Stimulated activated memory B cell treated with anti-CD40 and anti-IgM and Interleukin-4, amounts not matched to agents 10 μg/mL and 1 μg/mL and 100 μg/mL, for 72 hours (primary cell): ENCODE measurements at places on chromosomes 6 and 20.

- peak; percentile 76 for ATAC-seq
Observed at GRCh38 chr20:62156592-62157386, 13.2 kb downstream of the SS18L1 start.

DNA sequence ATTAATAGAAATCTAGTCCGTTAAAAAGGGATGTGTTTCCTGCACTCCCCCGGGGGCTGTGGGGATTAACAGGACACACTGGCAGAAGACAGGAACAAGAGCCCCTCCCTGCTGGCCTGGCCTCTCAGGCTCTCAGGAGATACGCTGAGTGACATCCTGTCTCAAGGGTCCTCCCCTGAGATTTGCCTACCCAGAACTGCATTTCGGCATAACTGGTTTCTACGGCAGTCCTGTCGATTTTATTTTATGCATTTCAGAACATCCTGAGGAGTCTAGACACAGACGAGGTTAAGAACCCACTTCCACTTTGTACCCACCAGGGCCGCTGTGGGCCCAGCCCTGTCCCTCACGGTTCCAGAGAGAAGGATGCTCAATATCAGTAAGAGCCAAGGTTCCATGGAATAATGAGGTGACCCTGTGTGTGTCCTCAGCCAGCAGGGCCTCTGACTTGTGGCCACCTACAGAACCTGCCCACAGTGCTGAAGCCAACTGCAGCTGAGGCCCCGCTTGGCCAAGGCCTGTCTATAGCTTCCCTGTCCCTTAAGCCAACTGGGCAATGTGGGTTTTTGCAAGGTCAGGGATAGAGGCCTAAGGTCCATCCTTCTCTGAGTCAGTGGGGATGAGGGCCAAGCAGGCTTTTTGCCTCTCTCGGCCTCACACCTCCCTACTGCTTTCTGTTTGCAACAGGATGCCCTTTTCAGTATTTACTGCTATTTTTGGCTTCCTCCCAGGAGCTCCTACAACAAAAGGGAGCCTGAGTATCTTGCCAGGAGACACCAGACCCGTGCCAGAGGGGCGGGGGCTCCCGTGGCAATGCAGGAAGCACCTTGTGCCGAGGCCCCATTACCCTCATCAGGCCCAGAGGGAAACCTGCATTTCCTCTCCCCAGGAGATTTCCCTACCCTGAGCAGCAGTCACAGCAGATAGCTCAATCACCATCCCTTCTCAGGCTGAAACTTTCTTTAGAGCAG, 14.7 kb downstream of the UQCC2 start:
- ATAC-seq: peak; percentile 79

GRCh38 chr6:85643537-85644278, 1.0 kb upstream of the SYNCRIP start:
- peak; percentile 56 for ATAC-seq

- no peak for ATAC-seq
Observed at GRCh38 chr6:15623276-15624116, 39.3 kb downstream of the DTNBP1 start.

DNA sequence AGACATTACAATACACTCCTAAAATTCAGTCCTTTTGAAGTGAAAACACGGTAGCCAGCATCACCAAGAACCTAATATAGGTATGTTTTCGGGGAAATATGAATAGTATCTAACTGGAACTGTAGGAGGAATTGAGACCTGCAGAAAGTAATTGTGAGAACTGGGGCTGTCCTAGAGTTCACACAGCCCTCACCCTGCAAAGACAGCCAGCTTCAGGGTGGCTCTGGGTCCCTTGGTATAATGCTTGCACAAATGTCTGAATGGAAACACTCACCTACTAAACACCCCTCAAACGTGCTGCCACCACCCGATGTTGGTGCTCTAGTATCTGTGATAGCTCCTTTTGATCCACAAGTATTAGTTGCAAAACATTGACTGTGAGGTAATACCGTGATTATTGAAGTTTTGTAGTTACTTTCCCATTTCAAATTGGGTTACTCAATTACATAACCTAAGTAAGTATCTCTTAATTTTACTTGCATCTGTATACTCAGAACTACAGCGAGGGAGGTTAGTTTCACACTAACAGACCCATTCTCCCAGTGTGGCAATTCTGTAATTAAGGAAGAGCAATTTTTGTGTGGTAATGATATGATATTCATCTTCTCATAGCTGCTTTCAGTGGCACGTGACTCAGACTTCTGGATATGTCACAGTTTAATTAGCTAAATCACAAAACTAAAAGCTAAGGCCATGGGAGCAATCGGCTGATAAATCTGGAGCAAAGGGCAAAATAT, 129.5 kb downstream of the INSM1 start:
- ATAC-seq: peak; percentile 64

DNA sequence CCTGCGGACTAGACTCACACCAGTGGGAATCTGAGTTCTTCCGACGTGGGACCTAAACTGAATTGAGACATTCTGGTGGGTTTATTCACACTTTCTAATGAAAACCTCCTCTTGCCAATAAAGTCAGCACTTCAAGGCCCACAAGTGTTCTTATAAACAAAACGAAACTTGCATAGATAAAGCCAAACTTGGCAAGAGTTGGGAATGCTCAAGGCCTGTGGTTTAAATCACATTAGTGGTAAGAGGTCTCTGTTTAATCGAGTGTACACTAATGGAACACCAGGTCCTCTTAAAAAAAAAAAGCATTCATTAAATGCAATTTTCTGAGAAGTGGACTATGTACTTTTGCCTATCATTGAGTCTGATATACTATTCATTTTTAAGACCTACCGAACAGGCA, 143.3 kb downstream of the SMOC2 start:
- ATAC-seq: no peak

DNA sequence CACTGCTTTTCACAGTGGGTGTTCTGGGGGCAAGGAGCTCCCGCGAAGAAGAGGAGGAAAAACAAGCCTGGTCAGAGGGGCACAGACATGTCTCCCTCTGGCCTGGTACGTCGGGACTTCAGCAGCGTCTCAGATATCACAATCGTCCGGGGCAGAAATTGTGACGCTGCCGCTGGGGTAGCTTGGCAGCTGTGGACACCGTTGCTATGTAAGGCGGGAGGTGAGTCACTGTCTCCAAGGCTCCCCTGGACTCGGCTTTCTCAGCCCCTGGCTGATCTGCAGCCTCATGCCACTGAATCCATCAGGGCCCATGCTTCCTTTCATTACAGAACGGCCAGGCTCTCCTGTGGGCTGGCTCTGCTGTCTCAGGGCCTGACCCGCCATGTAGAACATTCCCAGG, 98.7 kb downstream of the SULF2 start:
- ATAC-seq: no peak

- ATAC-seq: peak; percentile 86
Observed at GRCh38 chr6:13924949-13925881, at the start of gene RNF182. RNF182 (plus strand) TSS chr6:13924952; CDS start chr6:13977120, 52,168 bp downstream.

DNA sequence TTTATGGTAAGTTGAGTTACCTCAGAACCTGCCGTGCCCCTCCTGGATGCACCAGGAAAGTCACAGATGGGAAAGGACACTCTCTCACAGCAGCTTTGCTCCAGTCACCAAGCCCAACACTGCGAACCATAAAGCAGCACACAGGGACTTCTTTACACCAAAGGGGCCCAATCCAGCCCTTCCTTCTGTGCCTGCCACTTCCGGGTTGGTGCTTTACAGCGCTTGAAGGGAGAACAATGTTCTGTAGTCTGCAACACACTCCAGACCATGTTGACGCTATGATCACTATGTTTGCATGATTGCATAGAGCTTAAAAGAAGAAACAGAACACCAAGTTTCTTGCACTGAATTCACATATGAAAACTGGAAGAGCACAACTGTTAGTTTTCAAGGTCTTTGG, 57.1 kb downstream of the SERAC1 start:
- ATAC-seq: no peak

GRCh38 chr20:20010639-20011500, 6.3 kb upstream of the NAA20 start:
- ATAC-seq: no peak

DNA sequence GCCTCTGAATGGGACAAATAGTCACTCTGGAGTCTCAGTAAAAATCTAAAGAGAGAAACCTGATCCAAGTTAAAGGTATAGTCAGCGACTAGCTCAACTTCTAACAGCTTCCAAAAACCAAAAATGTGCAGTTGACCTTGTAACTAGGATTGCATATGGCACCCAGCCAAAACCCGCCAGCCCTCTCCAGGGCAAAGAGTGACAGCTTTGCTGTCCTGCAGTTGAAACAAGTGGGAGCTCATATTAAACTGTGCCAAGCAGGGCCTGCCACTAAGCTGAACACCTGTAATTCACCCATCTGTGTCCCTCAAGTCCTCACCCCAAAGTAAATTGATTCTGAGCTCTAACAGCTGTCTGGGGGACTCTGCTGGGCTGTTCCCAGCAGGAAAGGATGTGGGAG, 695.3 kb downstream of the MAFB start:
- no peak for ATAC-seq

DNA sequence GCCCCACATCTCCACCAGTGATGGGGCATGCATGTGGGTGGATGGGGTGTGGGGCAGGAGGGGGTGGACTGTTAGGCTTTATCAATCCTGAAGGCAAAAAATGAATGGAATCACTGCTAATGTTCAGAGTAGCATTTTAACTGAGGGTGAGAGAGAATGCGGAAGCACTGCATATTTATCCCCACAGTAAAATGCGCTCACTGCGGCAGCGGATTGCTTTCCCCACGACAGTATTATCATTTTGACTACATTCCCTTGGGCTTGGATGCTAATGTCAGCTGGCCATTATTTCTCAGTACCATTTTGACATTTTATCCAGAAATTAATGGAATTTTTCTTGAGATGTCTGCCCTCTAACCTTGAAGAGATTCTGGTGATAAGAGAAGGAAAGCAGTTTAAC, 13.4 kb downstream of the ALDH8A1 start:
- no peak for ATAC-seq

DNA sequence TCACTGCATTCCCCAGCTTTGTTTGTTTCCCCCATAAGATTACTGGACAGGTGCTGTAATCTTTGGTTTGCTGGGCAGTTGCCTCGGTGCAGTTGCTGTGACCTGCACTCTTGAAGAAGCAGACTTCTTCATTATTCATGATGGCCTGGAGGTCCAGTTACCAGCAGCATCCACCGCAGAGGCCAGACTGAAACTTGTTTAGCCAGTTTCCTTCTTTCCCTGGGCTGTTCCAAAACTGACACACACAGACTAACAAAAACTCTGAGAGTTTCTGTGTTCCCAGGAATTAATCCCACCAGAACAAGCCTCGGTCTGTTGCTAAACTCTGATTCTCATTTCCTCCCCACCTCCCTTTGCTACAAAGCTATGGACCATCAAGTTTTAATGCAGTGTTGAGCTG, 144.1 kb downstream of the QRSL1 start:
- no peak for ATAC-seq

GRCh38 chr6:166461821-166462460, 79.2 kb upstream of the MPC1 start:
- ATAC-seq: peak; percentile 77

GRCh38 chr6:44237021-44237812, 9.7 kb upstream of the HSP90AB1 start:
- ATAC-seq: peak; percentile 86

DNA sequence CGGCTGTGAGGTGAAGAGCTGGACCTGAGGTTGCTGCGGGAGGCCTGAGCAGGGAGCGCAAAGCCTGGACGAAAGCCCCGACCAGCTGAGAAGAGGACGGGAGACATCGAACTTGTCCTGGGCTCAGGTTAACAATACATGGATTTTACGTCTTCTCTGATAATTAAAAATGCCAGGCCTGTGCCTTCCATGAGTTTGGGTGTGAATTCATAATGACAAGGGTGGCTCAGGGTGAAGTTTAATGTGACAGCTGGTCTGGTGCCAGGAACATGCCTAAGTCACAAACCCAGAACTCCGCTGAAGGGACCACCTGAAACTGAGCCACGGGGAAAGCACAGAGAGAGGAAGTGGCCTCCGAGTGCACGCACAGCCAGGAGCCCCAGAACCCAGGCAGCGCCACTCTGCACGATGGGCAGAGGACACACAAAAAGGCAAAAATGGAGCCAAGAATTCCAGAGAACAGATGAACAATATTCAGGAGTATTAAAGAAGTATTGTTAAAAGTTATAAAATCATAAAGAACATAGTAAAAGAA, 150.1 kb upstream of the RPS6KA2 start:
- no peak for ATAC-seq
